ENCODE measurements at places on chromosomes 2 and 18.

GRCh38 chr2:188524519-188525113, 232.9 kb downstream of the GULP1 start:
- DNase-seq, result no peak

GRCh38 chr2:85780316-85781012, 26.7 kb downstream of the ATOH8 start:
- no peak for DNase-seq

DNA sequence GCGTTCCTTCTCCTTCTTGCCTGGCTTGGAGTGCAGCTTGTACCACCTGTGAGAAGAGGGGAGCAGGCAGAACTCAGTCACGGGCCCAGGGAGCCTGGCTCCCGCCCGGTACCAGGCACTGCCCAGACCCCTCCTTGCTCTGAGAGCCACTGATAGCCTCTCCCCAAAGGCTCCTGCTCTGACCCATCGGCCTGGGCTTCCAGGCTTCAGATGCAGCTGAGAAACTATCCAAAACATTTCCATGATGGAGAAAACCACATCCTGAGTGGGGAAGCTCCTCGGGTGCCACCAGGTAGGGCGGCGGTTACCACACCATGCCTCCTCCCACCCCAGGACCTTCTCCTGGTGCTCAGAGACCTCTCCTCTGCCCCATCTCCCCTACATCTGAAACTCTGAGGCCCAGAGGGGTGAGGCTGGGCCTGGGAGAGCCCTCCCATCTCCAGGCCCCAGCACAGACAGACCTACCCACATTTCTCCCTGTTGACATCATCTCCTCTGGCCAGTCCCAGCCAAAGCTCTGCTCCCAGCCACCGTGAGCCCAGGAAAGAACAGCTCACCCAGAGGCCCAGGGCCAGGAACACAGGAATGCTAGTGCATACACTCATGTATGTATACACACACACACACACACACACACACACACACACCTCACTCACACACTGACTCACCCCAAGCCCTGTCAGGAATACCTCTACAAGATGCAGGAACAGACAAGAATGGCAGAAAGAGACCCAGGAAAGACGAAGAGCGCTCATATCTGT, 17.9 kb upstream of the SFXN5 start:
- no peak for DNase-seq

- DNase-seq, result peak; percentile 52
Measured at GRCh38 chr18:43563780-43564179, 286.5 kb upstream of the SYT4 start.

DNA sequence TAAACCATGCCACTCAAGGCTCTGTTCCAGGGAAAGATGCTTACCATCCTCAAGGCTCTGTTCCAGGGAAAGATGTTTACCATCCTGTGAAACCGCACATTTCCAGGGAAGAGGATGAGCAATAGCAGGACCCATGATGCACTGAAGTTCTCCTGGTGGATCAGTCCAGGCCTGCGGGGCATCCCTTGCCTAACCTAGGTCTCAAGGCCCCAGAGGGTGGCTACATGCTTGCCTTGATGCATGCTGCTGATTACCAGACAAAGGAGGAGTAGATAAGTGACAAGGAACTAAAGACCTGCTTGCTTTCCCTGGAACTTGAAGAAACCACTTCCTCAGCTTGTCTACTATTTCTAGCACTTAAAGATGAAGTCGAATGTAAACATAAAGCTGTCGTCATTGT, 111.0 kb upstream of the LINC00305 start:
- DNase-seq, result no peak

- no peak for DNase-seq
Measured at GRCh38 chr18:54416436-54416835, 58.7 kb downstream of the C18orf54 start.

GRCh38 chr2:150570712-150571111, 83.2 kb upstream of the RND3 start:
- DNase-seq, result no peak

- no peak for DNase-seq
Measured at GRCh38 chr2:65443509-65444186, 11.2 kb upstream of the SPRED2 start.

- no peak for DNase-seq
Measured at GRCh38 chr2:135227386-135227785, 175.3 kb downstream of the RAB3GAP1 start.

DNA sequence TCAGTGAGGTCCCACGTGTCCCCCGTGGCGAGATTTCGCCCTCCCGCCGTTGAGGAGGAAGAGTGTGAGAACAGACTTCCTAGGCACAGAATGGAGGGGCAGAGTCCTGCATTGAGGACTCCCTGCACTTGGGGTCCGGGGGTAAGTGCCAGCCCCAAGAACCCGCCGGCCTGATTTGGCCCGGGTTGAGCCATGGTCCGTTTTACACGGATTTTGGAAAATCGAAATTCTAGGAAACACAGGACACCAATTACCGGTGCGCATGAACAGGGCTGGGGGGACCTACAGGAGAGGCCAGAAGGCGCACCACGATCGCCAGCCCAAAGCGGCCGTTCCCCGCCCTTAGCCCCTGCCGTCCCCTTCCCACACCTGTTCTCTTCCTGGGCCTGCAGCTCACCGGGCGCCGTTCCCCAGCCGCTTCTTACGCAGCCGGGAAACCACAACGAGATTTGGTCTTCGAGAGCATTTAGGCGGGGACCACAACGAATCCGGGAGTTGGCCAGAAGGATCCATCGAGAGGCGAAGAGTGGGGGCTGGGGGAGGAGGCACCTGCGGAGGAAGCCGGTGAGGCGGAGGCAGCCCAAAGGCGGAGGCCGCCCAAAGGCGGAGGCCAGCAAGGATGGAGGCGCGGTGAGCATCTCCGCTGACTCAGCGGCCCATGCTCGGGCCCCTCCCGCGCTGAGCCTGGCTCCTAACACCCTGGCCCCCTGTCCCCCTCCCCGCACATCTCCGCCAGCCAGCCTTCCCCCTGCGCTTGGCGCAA, 464 bp upstream of the TLX2 start:
- DNase-seq, result peak; percentile 62

- DNase-seq, result no peak
Measured at GRCh38 chr18:41553716-41554115, 401.3 kb upstream of the PIK3C3 start.

GRCh38 chr2:39661826-39662225, 3.9 kb upstream of the TMEM178A start:
- no peak for DNase-seq

DNA sequence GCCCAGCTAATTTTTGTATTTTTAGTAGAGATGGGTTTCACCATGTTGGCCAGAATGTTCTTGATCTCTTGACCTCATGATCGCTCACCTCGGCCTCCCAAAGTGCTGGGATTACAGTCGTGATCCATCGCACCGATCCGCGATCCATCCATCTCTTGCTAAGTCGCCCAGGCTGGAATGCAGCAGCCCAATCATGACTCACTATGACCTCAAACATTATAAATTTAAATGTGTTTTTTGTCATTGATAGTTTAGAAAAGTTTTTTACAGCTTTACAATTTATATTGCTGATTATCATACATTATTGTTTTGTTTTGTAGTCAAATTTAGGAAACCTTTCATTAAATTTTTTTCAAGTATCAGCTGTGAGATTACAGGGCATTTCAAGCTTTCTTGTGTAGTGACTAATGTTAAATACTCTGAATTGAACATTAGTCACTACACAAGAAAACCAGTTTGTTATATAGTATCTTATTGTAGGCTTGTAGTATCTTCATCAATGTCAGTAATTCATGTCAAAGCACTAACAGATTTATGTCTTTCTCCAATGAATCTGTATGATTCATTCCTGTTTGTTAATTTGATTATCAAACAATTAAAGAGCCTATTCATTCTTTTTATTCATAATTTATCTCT, 37.5 kb downstream of the NR4A2 start:
- no peak for DNase-seq

DNA sequence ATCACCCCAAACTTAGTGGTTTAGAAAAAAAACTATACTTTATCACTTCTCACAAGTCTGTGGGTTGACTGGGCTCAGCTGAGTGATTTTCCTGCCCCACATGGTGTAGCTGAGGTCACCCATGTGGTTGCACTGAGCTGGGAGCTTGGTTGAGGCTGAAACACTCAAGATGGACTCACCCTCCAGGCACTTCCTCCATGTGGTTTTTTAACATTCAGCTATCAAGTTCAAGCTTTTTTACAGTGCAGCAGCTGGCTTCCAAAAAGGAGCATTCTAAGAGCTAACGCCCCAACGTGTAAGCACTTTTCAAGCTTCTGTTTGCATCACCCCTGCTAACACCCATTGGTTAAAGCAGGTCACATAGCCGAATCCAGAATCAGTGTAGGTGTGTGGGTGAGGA, 105.9 kb upstream of the CREB1 start:
- DNase-seq, result no peak

GRCh38 chr2:109102588-109103233, 26.3 kb upstream of the SH3RF3 start:
- DNase-seq, result no peak

GRCh38 chr18:74766251-74766650, 168.6 kb downstream of the ZNF407 start:
- no peak for DNase-seq

DNA sequence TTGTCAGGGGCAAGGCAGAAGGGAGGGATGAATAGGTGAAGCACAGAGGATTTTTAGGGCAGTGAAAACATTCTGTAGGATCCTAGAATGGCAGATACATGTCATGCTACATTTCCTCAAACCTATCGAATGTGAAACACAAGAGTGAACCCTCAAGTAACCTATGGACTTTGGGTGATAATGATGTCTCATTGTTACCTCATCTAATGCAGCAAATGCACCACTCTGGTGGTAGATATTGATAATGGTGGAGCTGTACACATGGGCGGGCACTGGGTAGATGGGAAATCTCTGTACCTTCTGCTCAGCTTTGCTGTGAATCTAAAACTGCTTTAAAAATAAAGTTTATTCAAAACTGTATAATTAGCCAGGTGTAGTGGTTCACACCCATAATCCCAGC, 95.2 kb upstream of the NCK2 start:
- no peak for DNase-seq

DNA sequence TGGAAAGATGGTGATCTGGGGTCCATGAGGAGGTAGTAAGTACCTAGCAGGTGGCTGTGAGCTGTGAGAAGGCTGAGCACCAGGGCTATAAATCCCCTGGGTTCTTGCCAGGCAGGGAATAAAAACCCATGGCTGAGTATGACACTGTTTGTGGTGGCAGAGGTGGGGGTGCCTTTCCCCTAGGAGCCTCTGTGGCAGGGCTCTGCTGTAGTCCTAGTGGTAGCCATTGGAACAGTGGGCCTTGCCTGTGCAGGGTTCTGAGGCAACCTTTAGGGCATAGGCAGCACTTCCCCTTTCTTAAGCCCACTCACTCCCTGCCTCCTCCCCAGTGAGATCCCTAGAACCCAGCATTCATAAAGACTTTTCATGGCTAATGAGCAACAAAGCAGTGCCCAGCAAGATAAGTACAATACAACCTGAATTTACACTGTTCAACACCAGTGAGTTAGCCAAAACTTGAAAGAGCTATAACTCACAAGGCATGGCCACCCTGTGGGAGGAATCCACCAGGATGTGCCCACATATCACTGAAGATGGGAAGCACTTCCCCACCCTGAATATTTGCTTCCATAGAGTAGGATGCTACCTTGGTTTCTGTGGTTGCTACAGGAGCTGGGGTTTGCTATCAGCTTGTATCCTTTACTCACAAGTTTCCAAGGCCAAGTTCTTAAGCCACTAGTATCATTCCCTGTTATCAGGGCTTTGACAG, 100.9 kb upstream of the NEUROD1 start:
- DNase-seq, result no peak

- DNase-seq, result no peak
Measured at GRCh38 chr18:76941284-76941683, 118.9 kb downstream of the ZNF236 start.

DNA sequence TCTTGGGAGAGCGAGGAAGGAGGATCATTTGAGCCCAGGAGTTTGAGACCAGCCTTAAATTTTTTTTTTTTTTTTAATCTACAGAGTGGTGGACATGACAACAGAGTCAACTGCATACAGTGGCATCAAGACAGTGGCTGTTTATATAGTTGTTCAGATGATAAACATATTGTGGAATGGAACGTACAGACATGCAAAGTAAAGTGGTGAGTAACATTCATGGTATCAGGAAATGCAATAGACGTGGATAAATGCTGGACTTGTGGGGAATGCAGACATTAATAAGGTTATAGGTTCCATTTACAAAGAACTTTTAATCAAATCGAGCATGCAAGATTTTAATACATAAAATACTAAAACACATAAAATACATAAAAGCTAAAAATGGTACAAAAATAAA, 11.9 kb downstream of the WDR43 start:
- DNase-seq, result no peak

GRCh38 chr18:45166836-45167551, 448.3 kb upstream of the SLC14A2 start:
- DNase-seq, result no peak

DNA sequence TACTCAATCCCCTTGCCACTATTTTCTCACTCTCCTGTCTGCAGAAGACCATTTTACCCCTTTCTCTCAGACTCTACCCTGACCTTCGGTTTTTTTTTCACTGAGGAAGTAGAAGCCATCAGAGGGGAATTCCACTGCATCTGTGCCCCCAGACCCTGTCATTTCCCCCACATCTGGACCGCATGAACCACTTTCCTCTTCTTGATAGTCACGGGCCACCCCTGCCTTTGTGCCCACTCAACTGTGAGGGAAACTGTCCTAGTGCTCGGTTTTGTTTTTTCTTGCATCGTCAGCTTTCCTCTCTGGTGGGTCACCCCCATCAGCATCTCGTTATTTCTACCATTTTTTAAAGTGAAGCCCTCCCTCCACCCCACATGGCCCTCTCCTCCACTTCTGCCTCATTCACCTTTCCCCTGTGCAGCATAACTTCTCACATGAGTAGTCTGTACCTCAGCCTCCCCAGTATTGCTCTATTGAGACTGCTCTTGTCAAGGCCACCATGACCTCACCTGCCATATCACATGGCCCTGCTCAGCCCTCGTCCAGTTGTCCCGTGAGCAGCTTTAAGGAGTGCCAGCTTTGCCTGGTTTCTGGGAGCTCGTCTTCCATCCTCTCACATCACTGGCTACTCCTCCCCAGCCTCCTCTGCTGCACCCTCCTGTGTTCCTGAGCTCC, 32.4 kb downstream of the TMEM87B start:
- no peak for DNase-seq

DNA sequence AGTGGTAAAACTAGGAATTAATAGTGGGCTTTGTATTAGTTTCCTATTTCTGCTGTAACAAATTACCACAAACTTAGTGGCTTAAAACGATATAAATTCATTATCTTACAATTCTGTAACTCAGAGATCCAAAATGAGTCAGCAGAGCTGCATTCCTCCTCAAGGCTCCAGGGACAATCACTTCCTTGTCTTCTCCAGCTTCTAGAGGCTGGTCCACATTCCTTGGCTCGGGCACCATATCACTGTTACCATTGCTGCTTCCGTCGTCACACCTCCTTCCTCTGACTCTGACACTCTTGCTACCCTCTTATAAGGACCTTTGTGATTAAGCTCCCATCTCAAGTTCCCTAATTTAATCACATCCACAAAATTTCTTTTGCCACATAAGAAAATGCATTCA, 567.8 kb upstream of the KLHL29 start:
- DNase-seq, result no peak

- no peak for DNase-seq
Measured at GRCh38 chr2:198309673-198310280, 505.4 kb downstream of the PLCL1 start.
